NCI-H82 (cell line): ENCODE measurements at places on chromosomes 4 and X.
A peak's percentile ranks its signal among the peaks of the same experiment; 100 is the strongest.

GRCh38 chrX:115679460-115679859 lies 118.5 kb downstream of the PLS3 start:
- peak; percentile 55 for DNase-seq

DNA sequence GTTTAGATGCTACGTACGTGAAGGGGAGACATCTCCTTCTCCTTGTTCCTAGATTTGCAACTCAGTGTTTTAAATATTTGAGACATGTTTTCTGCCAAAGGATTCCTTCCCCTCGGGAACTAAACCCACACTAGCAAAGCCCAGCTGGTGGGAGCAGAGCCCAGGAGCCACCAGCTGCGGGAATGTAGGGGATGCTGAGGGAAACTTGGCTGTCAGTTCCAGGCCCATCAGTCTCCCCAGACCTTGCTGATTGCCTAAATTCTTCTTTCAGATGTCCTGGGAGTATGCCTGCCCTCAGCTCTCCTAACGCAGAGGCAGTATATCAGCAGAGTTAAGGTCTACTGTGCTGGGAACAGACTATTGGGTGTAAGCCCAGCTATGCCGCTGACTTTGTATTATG lies 630.0 kb upstream of the TENM3 start:
- no peak for DNase-seq

DNA sequence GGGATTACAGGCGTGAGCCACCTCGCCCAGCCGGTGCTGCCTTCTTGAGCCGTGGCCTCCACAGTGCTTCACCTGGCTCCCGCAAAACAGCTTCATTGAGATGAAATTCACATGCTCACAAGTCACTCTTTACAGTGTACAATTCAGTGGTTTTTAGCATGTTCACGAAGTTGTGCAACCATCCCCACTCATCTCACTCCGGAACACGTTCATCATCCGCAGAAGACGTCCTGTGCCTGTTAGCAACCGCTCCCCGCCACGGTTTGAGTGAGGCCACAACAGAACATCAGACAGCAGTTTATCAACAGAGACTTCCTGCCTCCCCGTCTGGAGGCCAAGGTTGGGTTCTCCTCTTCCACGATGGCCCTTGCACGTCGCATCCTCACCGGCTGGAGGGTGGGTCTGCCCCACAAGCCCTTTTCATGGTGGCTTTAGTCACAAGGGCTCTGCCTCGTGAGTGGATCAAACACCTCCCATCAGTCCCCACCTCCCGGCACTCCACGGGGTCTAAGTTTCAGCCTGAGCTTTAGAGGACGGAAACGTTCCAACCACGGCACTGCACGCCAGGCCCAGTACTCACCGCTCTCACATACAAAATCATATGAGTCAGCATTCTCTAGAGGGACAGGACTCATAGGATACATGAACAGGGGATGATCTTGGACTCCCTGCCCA lies 29.6 kb upstream of the SPON2 start:
- no peak for DNase-seq

- DNase-seq = peak; percentile 86
Measured at GRCh38 chrX:109928596-109929335, 74.1 kb upstream of the TMEM164 start.

DNA sequence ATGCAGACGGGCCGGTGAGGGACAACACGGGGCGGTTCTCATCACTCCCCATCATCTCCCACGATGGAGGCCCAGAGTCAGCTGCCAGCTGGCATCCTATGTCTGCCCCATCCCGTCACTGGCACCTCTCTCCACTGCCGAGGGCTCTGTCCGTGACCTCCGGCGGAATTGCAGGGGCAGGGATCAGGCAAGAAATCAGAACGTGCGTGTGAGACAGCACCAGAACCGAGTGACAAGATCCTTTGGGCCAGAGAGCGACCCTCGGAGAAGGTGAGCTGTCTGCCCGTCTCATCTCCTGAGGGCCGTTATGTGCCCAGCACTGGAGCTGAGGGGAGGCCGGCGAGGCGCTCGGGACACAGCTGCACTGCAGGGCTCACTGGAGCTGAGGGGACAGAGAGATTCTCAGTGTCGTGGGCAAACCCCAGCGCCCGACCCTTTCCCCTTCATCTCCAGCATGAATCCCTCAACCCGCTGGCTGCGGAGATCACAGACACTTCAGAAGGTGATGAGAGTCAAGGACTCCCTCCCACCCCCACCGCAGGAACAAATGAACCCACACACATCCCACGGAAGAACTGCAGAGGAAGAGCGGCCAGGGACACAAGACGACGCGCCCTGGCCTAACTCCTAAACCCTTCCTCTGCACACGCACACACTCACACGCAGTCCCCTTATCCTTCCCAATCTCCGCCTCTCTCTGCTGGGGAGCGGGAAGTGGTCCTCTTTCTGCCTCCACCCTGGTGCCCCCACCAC lies 128.7 kb downstream of the AFAP1 start:
- no peak for DNase-seq

GRCh38 chrX:20218836-20219505 lies 47.7 kb downstream of the RPS6KA3 start:
- no peak for DNase-seq

DNA sequence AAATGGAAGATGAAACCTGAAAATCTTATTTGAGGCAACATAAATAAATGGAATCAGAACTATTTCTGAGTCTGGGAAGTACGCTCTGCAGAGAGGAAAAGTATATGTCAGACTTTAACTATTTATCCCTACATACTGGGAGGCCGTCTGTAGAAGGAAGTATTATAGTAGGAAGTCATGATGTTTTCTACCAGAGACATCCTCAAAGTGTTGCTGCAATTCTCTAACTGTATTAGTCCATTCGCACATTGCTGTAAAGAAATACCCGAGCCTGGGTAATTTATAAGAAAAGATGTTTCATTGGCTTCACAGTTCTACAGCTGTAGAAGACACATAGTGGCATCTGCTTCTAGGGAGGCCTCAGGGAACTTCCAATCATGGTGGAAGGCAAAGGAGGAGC lies 88.7 kb upstream of the TBL1X start:
- no peak for DNase-seq

DNA sequence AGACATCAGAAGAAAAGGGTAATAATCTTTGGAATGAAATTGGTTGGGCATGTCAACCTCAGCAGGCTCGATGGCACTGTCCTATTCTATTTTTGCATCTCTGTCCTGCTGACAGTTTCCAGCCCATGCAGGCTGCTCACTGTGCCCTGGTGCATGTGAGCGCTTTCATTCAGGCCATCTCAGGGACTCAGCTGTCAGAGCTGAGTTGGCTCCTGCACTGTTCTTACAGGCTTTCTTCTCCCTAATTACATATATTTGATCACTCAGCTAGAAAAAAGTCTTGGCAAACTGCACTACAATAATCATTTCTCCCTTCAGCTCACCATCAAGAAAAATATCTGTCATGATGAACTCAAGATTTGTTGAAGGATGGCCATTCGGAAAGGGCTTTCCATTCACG lies 84.7 kb downstream of the RASL11B start:
- peak; percentile 41 for DNase-seq

DNA sequence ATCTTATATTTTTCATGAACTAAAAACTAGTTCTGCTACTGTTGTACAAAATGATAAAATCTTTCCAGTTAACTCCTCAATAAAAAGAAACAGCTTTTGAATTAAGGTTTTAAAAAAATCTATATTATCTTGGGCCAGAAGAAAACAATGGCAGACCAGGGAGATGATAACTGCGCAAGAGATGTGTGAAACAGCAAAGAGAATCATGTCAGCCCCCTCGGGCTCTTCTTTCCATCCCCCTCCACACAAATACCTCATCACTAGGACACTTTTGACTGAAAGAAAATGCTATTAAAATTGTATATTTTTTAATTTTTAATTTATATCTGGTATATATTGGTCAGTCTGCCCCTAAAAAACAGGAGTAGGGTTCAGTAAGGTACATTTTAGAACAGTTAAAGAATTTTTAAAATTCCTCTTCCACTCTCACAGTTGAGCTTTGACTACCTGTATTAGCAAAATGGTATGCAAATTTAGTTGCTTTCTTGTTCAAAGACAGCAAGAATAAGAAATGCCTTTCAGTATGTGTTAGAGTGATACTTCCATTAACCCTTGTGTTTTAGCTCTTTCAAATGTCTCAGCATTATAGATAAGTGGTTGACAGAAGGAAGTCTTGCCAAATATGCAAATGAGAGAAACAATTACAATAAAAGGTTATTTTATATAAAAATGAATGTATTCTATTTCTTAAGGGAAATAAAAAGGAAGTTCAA lies 36.4 kb upstream of the LCORL start:
- no peak for DNase-seq

DNA sequence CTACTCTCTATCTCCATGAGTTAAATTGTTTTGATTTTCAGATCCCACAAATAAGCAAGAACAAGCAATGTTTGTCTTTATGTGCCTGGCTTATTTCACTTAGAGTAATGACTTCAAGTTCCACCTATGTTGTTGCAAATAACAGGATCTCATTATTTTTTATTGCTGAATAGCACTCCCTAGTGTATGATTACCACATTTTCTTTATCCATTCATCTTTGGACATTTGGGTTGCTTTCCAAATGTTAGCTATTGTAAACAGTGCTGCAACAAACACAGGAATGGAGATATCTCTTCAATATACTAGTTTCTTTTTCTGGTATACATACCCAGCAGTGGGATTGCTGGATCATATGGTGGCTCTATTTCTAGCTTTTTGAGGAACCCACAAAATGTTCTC lies 136.0 kb downstream of the SLITRK2 start:
- DNase-seq = no peak

DNA sequence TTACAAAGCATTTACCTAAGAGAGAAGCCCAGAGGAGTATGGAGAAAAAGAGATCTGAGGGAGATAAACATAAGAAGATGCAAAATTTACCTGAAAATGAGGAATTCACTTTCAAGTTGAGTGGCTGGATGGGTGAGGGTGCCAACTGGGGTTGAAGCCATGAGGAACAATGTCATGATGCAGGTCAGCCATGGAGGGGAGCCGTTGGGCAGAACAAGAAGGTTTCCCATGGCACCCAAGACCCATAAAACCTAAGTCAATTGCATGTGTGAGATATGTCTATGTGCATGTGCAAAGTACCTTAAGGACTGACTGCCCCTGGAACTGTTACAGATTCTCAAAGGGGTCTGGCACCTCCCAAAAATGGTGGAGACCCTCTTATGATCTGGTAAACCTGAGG lies 46.6 kb upstream of the PRRG1 start:
- peak; percentile 26 for DNase-seq

DNA sequence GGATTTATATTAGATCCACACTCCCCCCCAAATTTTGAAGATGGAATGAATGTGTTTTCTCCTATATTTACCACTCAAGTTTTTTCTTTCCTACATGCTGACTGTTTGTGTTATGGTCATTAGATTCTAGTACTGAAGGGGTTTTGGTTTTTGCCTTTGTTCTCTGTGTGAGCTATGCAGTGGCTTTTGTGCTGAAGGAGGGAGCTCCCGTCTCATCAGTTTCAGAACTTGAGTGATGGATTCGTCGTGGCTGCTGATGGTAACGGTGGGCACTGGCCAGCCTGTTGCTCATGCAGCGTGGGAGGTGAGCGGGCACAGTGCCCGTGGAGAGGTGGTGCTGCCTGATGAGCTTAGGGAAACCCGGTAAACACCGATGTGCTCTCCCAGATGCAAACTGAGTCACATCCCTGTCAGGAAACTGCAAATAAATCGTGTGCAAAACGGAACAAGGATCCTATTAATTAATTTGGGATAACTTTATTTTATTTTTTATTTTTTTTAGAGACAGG lies 101.5 kb downstream of the SORBS2 start:
- no peak for DNase-seq

GRCh38 chr4:105666693-105667092 lies 41.8 kb downstream of the INTS12 start:
- peak; percentile 49 for DNase-seq

DNA sequence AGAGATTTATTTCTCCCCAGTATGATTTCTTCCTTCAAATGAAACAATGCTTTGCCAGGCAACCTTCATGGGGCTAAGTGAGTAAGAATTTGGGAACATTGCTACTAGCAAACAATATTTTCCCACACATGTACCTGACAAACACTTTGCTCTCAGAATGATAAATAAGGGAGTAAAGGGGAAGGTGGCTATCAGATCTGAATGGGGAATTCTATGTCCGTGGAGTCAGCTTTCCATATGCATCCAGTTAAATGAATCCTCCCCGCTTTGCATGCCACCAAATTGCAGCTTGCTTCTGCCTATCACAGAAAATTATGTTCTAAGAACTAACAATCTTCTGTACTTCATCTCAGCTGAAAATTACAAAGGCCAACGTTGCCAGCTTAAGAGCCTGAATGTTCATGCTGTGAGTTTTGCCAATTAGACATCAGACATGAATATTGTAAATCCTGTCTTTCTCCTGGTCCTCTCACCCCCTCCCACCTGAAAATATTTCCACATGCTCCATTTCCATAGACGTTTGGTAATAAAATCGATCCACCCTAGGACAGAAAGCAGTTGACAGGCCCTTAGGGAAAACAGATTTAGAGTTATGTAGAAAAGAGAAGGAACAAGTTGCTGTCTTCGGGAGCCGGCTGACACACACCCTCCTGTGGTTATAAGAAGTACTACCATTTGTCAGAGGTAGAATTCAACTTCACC lies 6.3 kb downstream of the MEPE start:
- DNase-seq = peak; percentile 64

- DNase-seq = no peak
Measured at GRCh38 chr4:136749989-136750388, 782.3 kb downstream of the PCDH18 start.

- no peak for DNase-seq
Measured at GRCh38 chr4:97670703-97671269, 472.5 kb downstream of the STPG2 start.

DNA sequence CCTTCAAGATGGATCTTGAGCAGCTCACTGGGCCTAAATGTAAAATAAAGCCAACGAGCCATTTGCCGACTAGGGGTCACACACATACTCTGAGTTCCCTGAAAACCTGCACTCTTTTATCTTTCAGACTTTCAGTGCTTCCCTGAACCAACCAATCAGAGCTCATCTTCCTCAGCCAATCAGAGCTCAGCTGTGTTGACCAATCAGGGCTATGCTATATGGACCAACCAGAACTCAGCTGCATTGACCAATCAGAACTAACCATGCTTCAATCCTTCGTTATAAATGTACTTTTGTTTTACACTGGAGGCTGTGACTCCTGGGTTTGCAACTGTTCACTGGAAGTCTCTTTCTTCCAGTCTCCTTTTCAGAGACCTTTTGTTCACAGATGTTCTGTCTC lies 19.3 kb downstream of the SLC25A53 start:
- DNase-seq = peak; percentile 11

DNA sequence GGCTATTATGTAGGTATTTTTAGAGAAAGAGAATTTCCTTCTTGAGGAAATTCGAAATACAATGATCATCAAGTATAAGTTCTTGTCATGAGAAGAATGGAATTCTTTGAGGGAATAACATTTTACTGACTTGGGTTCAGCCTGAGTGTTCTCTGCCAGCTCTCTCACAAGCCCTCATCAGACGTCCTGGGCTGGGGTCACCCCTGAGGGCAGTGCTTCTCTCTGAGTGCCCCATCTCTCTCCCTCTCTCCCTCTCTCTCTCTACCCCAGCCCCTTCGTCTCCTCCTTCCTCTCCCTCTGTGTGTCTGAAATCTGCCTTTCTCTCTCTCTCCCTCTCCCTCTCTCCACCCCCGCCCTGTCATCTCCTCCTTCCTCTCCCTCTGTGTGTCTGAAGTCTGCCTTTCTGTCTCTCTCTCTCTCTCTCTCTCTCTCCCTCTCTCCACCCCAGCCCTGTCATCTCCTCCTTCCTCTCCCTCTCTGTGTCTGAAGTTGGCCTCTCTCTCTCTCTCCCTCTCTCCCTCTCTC lies 241.7 kb upstream of the PSAPL1 start:
- no peak for DNase-seq
